ENCODE measurements at places on chromosomes 7 and 10. TPM values are rescaled to one million over a fixed set of nuclear protein-coding genes. Genes with fewer than 3 reads are reported as not detected.

The KEL gene
- 2.0 TPM for total RNA-seq

The OPN1SW gene
- total RNA-seq, result not detected

The CYP3A4 gene
- total RNA-seq, result 891 TPM

DNA sequence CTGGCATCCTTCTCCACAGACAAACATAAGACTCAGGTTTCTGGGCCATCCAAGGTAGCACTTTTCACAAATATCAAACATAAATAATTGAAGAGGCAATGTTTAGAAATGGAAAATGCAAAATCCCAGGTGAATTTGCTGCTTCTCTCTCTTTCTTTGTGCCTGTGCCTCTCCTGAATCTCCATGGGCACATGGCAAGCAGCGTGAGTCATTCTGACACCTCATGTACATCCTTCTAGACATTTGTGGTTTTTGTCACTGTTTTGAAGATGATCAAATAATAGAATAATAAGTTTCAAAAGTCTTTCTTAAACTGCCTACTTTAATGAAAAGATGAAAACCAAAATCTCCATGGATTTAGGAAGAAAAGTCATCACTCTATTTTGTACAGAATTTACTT is 60.3 kb upstream of the RAB11FIP2 start:
- DNase-seq, result no peak

The FEZF1 gene
- not detected for total RNA-seq

GRCh38 chr7:151642746-151643145 is 123.1 kb upstream of the RHEB start:
- no peak for DNase-seq

The ANXA8 gene
- total RNA-seq, result 1.0 TPM

GRCh38 chr7:95596198-95597063 is at the start of gene PDK4:
PDK4 (minus strand) TSS chr7:95596516; CDS start chr7:95596293, 223 bp downstream.
- DNase-seq, result peak; percentile 98

The UCMA gene
- total RNA-seq, result not detected

DNA sequence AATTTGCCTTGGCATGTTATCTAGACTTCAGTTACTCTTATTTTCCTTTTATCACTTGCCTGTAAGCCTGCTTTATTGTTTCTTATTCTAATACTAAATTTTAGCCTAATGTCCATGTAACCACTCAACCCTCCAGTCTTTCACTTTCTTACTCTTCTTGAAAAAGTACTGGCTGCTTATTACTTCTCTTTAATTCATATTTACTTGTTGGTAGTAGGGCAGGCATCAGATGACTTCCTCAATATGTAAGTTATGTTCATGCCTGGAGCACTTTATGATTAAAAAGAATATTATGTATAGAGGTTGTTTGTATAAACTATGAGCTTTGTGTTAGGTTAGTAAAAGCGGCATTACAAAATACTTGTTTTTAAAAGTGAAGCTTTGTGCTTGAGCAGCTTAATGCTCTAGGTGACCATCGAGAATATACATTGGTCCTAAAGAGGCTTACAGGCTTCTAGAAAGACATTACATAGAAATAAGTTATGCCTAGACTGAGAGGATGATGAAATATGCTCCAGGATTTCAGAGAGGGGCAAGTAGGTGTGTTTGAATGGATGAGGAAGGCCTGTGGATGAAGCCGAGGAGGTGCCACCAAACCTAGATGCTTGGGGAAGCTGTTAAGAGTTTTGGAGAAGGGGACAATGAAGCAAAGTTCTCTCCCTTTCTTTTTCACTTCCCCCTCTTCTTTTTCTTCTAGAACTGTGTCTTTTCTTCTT is 207.1 kb upstream of the HDAC9 start:
- DNase-seq, result no peak

DNA sequence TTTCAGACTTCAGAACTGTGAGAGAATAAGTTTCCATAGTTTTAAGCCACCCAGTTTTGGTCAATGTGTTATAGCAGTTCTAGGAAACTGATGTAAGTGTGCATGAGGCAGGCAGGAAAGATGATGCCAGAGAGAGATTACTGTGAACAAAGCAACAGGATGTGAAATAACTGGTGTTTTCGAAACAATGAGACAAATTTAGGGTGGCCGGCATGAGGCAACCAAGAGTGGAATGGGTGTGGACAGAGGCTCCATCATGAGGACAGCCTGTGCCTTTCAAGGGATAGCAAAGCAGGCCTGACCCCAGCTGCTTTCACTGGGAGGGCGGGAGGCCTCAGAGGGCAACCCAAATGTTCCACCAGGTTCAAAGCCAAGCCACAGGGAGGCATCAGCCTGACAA is 67.3 kb upstream of the UCN3 start:
- no peak for DNase-seq

- DNase-seq, result no peak
Observed at GRCh38 chr10:63833411-63834060, 312.3 kb downstream of the REEP3 start.

- DNase-seq, result no peak
Observed at GRCh38 chr10:123792248-123792978, 99.2 kb downstream of the CPXM2 start.

The PRSS37 gene
- total RNA-seq, result not detected

GRCh38 chr10:12635127-12635541 is 285.8 kb downstream of the CAMK1D start:
- no peak for DNase-seq

DNA sequence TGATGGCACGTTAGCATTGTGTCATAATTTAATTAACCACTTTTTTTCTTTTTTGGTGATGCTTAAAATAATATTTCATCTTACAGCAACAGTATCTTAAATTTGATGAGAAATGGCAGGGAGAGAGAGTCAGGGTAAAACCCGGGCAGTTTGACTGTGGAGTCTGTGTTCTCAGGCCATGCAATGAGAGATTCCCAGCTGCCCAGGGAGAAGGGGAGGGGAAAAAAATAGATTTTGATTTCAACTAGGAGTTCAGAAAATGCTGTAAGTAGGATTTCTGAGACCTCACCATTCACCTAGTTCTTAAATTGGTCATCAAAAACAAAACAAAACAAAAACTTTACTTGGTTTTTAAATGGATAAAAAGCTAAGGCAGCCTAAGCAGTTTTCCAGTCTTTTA is 37.4 kb upstream of the XPNPEP1 start:
- no peak for DNase-seq

- no peak for DNase-seq
Observed at GRCh38 chr7:17094963-17095574, 203.4 kb upstream of the AHR start.

GRCh38 chr7:6500691-6501090 is 50.6 kb downstream of the GRID2IP start:
- DNase-seq, result no peak

The ABCB1 gene
- total RNA-seq, result 52.8 TPM

The CPA2 gene
- not detected for total RNA-seq

The GRM3 gene
- not detected for total RNA-seq

DNA sequence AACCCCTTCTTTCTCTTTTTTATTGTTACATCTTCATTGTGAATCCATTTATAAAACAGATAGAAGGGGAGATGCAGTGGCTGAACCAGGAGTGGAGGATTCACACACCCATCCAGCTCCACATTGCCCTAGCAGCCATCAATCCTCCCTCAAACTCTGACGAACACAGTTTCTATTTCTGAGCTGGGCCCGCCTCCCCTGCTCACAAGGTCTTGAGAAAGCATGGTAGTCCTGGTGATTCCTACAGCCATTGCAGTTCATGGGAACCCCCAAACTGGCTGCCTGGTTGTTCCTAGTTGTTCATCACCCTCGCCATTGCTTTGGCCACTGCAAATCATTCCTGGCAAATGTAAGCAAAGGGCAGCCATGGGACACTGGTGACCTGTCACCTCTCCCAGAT is 258.5 kb upstream of the AOAH start:
- DNase-seq, result no peak

GRCh38 chr10:119189811-119190282 is 11.2 kb upstream of the PRDX3 start:
- no peak for DNase-seq

The HECW1 gene
- total RNA-seq, result 0.09 TPM

GRCh38 chr10:70052462-70053217 is at the start of gene MACROH2A2:
MACROH2A2 (plus strand) TSS chr10:70052846; CDS start chr10:70075659, 22,813 bp downstream.
- peak; percentile 68 for DNase-seq

The PDAP1 gene
- total RNA-seq, result 52.9 TPM

The ANKRD2 gene
- total RNA-seq, result not detected

DNA sequence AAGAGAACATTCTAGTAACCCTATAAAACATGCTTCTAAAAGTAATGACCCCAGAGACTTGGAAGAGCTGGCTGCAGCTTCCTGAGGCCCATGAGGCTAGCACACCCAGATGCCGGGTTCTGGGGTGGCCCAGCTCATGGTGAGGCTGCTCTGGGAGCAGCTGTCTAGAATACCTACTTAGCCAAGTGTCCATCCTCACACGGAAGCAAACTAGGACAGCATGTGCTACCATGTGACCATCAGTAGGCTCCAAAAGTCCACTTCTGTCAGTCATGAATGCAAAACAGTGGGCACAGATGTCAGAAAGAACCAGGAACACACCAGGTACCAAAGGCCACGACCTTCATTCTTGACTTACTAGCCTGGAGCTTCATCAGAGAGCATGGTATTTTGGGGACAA is 32.4 kb downstream of the CTBP2 start:
- no peak for DNase-seq

GRCh38 chr10:106395041-106395749 is 769.3 kb downstream of the SORCS1 start:
- DNase-seq, result no peak

The GRID2IP gene
- total RNA-seq, result 0.07 TPM

GRCh38 chr10:125802739-125803138 is 20.3 kb downstream of the UROS start:
- no peak for DNase-seq

GRCh38 chr7:154587792-154588191 is 415.1 kb downstream of the PAXIP1 start:
- DNase-seq, result no peak

DNA sequence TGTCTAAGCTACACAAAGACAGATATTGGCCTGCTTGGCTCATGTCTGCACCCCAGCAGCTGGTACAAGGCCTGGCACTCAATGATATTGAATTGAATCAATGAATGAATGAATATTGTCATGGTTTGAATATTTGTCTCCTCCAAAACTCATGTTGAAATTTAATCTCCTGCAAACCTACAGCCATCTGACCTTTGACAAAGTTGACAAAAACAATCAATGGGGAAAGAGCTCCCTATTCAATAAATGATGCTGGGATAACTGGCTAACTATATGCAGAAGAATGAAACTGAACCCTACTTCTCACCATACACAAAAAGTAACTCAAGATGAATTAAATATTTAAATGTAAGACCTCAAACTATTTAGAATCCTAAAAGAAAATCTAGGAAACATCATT is 144.7 kb downstream of the CYP26A1 start:
- no peak for DNase-seq

- DNase-seq, result no peak
Observed at GRCh38 chr10:122649903-122650302, 49.7 kb downstream of the C10orf120 start.

DNA sequence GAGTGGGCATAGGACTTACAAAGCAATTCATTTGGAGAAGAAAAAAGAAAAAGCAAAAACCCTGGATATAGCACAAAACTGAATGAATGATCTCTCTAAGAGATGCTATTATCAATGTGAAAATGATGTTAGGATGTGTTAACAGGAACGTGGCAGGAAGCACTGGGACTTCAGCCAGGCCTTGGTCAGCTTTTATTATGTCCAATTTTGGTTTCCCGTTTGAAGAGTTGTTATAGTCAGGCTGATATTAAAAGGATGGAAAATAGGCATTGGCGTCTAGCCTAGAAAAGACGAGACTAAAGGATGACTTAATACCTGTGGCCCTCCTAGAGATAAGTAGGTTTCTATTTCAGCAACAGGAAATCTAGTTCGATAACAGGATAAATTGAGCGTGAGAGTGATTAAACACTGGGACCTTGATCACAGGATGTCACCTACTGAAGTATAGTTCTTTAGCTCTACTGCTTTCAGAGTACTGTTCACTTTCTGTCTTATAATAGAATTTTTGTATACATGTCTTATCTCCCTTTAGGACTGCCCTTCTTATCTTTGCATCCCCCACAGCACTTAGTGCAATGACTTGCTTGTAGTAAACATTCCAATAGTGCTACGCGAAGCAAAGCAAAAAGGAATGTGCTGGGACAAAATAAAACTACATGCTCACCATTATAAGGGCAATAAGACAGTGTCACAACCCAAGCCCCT is 99.8 kb upstream of the AGBL3 start:
- DNase-seq, result peak; percentile 52

GRCh38 chr10:57260175-57260574 is 899.1 kb upstream of the ZWINT start:
- DNase-seq, result no peak

GRCh38 chr10:22634093-22634492 is 80.3 kb downstream of the PIP4K2A start:
- no peak for DNase-seq

GRCh38 chr10:78955206-78955605 is 113.6 kb upstream of the ZMIZ1 start:
- DNase-seq, result no peak

The CFAP46 gene
- 0.33 TPM for total RNA-seq

DNA sequence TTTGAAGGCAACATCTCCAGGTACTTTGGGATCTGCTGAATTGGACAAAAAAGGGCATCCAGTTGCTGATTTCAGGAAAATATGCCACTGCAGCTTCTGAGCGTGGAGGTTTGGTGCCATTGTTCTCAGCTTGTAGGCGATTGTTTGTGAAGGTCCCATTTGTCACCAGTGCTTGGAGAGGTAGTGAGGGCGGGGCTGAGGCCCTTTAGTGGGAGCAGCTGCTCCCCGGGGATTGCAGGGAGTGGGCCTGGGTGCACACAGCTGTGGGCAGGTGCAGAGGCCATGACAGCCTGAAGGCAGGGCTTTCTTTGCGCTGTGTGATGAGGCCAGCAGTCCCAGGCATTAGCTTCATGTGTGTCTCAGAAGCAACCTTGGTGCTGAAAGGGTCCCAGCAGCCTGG is 3.9 kb downstream of the FAM20C start:
- DNase-seq, result no peak

The FFAR4 gene
- total RNA-seq, result 0.27 TPM

The AEBP1 gene
- total RNA-seq, result 11.2 TPM

DNA sequence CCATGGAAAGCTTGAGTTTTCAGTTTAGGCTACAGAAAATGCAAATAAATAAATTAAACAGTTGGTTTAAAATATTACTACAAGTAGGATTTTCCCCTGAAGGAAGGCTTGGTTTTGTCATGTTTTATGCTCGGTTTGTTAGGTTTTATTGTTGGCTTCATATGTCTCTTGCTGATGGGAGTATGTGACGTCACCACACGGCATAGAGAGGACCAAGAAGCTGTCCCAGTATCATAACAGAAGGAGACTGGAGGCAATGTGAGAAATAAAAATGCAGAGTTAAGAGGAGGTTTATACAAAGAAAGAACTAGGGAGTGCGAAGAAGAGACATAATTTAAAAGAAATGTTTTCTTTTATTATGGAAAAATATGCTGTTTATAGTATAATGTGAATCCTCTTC is 24.4 kb downstream of the PCDH15 start:
- no peak for DNase-seq

DNA sequence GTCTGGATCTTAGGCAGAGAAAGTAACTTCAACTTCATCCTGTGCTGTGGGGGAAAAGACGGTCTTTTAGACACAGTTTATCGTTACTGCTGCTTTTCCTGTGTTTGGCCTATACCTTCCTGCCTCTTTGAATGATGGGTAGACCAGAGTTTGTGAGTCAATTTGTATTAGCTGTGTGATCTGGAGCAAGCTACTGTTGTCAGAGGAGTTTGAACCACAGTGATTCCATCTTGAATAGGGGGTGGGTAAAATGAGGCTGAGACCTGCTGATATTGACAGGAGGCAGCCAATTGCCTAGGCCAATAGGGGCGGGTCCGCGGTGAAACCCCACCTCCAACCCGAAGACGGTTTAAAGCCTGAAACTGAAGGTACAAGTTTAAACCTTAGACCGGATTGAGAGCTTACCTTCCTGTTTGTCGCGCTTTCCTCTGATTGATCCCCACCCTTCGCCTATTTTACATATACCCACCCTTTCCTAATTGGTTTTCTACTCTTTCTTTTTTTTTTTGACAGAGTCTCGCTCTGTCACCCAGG is 35.8 kb upstream of the EIF4H start:
- no peak for DNase-seq
